Esophagus muscularis mucosa (tissue), 4 donors: ENCODE measurements at places on chromosomes 1 and 21. TPM values are rescaled to one million over a fixed set of nuclear protein-coding genes. Genes with fewer than 3 reads are reported as not detected.

The LDLRAD1 gene
- total RNA-seq = not detected

The ZNF695 gene
- total RNA-seq = not detected

The UBE2U gene
- total RNA-seq = not detected

The ZNF436 gene
- total RNA-seq = 36.8 TPM

DNA sequence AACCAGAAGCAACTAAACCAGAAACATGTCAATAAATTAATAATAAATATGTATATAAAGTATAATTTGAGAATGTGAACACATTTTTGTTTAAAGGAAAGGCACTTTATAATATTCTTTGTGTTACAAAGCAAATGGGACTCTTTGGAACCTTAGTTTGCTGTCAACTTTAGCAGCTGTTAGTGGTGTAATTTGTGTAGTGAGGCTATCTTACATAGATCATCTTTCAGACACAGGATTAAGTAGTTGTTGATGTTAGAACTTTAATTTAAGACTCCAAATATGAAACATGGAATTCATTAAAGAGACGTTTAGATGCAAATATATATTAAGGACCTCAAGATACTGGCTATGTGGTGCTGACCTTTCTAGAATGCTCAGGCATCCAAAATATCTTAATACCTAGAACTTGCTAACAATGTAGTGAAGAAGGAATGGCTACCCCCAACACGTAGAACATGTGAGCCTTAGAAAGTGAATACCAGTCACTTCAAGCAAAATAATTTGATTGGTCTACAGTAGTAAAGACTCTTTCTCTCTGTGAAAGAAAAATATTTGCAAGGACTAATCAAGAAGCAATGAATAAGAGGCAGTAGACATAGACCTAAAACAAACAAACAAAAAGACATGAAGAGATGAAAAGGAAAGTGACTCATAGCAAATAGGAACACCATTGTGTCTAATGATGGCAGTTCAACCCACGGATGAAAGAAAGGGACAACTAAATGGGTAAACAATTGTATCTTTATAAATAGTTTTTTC lies 811.4 kb downstream of the USP25 start:
- no peak overlapping the region for H3K4me3 ChIP-seq
- no peak for DNase-seq
- no peaks in the 10 kb centered on the region for H3K4me1 ChIP-seq
- H3K27ac ChIP-seq = no peak overlapping the region

The ALX3 gene
- total RNA-seq = not detected

The FCRLB gene
- 1.3 TPM for total RNA-seq

DNA sequence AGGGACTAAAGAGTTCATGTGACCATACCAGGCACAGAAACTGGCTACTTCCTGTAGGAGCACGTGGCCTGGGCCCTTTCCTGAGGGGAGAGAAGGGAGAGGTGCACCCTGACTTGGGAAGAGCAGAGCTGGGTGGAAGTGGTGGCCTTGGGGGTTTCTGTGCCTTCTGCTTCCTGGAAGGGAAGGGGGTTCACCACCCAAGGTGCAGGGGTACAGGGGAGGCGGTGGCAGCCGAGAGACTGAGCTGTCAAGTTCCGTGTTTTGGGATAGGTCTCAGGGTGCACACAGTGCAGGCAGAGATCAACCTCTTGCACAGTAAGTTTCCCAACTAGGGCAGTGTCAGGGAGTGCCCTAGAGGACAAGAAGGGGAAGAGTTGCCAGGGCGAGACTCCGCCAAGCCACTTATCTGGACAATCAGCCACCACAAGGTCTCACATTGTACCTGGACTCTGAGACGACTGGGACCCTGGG lies 10.1 kb downstream of the HECTD3 start:
- no peaks in the 10 kb centered on the region for H3K27me3 ChIP-seq
- peak; percentile 92 for DNase-seq
- no peak overlapping the region for H3K4me3 ChIP-seq
- no peak overlapping the region for H3K27ac ChIP-seq

DNA sequence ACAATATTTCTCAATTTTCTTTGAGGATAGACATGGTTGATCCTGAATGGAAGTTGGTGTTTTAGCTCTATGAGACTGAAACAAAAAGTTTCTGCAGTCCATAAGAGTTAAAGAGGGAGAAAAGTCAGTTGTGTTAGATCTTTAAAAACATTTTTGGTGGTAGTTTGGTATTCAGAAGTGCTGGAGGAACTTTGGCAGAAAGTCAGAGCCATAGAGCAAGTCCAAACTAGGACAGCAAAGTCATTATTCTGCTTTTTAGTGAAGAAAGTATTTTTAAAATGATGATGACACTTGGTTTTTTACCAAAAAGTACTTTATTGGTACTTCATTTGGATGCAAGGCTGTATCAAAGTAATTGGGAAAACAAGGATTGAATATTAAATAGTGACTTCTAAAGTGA lies 41.8 kb downstream of the FNBP1L start:
- H3K27ac ChIP-seq = no peak overlapping the region
- no peak overlapping the region for H3K4me3 ChIP-seq
- no peaks in the 10 kb centered on the region for H3K4me1 ChIP-seq
- H3K36me3 ChIP-seq = no peaks in the 10 kb centered on the region
- no peaks in the 10 kb centered on the region for H3K27me3 ChIP-seq

GRCh38 chr1:187121661-187122060 lies 292.9 kb downstream of the PLA2G4A start:
- no peaks in the 10 kb centered on the region for H3K4me1 ChIP-seq
- no peaks in the 10 kb centered on the region for H3K36me3 ChIP-seq
- H3K4me3 ChIP-seq = no peak overlapping the region
- DNase-seq = no peak
- H3K27ac ChIP-seq = no peak overlapping the region
- H3K27me3 ChIP-seq = no peaks in the 10 kb centered on the region

The CELA3B gene
- total RNA-seq = not detected

GRCh38 chr1:35553851-35554250 lies 3.4 kb downstream of the KIAA0319L start:
- H3K4me1 ChIP-seq = peaks cover 47% of the 10 kb centered on the region
- no peak for DNase-seq
- H3K27ac ChIP-seq = peak overlapping the region; percentile 3
- H3K27me3 ChIP-seq = peaks cover 5% of the 10 kb centered on the region
- H3K36me3 ChIP-seq = peaks cover 42% of the 10 kb centered on the region

- no peaks in the 10 kb centered on the region for H3K36me3 ChIP-seq
- no peak for DNase-seq
- no peak overlapping the region for H3K4me3 ChIP-seq
- no peak overlapping the region for H3K27ac ChIP-seq
Observed at GRCh38 chr21:34722684-34723300, 54.0 kb downstream of the CLIC6 start.

GRCh38 chr1:90558754-90559378 lies 158.2 kb downstream of the BARHL2 start:
- H3K36me3 ChIP-seq = no peaks in the 10 kb centered on the region
- H3K4me1 ChIP-seq = no peaks in the 10 kb centered on the region
- H3K4me3 ChIP-seq = no peak overlapping the region

- H3K4me1 ChIP-seq = no peaks in the 10 kb centered on the region
- H3K27ac ChIP-seq = no peak overlapping the region
- DNase-seq = no peak
- H3K27me3 ChIP-seq = no peaks in the 10 kb centered on the region
- H3K4me3 ChIP-seq = no peak overlapping the region
Observed at GRCh38 chr21:40454057-40454456, 392.9 kb downstream of the DSCAM start.

The BCL2L15 gene
- 0.11 TPM for total RNA-seq

DNA sequence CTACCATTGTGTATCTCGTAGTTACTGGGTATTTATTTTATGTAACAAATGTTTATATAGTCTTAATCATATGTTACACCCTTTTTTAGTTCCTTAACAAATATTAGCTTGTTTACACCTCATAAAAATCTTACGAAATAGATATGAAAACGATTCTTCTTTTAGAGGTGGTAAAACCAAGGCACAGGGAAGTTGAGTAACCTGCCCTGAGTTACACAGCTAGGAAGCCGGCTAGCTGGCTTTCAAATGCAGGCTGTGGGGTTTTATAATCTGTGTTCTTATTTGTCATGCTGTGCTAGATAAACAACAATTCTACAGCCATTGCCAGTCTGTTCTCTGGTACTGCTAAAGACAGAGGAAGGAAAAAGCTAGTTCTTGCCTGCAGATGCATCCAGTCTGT lies 109.6 kb downstream of the NOS1AP start:
- H3K27ac ChIP-seq = no peak overlapping the region
- H3K27me3 ChIP-seq = no peaks in the 10 kb centered on the region
- H3K36me3 ChIP-seq = no peaks in the 10 kb centered on the region
- peaks cover 10% of the 10 kb centered on the region for H3K4me1 ChIP-seq

- peaks cover 72% of the 10 kb centered on the region for H3K36me3 ChIP-seq
- DNase-seq = peak; percentile 78
- no peak overlapping the region for H3K4me3 ChIP-seq
Observed at GRCh38 chr1:226985839-226986463, 45.9 kb downstream of the COQ8A start.

DNA sequence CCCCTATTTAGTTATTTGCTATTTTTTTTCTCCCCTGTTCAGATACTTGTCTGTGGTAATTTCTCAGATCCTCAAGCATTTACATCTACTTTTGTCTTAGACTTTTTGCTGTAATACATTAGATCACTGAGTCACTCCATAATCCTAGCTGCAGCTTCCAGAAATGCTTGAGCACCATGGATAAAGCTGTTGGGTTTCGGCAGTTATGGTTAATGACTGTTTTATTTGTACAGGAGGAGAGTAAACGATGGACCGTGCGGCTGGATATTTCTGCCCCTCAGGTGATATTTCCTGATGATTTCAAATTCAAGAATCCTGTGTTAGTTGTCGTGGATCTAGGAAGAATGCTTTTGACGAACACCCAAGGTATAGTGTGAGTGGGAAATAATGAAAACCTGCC lies 42.9 kb downstream of the VPS13D start:
- no peaks in the 10 kb centered on the region for H3K27me3 ChIP-seq
- no peaks in the 10 kb centered on the region for H3K4me1 ChIP-seq
- DNase-seq = no peak
- no peak overlapping the region for H3K27ac ChIP-seq
- no peak overlapping the region for H3K4me3 ChIP-seq

DNA sequence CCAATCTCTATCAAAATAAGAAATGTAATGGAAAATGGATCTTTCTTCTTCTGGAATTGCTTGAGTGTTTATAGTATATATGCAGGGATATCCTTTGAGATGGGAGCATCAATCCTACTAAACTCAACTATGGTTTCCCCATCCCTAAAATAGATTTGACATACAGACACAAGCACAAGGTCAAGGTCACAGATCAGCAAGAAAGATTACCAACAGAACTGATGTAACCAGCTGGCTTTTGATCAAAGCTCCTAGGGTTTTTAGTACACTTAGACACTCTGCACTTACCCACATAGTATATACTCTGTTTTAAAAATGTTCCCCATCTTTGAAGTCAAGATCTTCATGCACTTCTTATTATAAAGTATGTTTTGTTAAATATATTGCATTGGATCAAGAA lies 85.5 kb downstream of the NRIP1 start:
- DNase-seq = no peak
- H3K4me3 ChIP-seq = no peak overlapping the region

- peaks cover 17% of the 10 kb centered on the region for H3K4me1 ChIP-seq
- H3K27me3 ChIP-seq = no peaks in the 10 kb centered on the region
- H3K27ac ChIP-seq = no peak overlapping the region
- H3K36me3 ChIP-seq = no peaks in the 10 kb centered on the region
- DNase-seq = no peak
Observed at GRCh38 chr1:41733021-41733420, 185.7 kb downstream of the HIVEP3 start.

The FMO5 gene
- 1.9 TPM for total RNA-seq

DNA sequence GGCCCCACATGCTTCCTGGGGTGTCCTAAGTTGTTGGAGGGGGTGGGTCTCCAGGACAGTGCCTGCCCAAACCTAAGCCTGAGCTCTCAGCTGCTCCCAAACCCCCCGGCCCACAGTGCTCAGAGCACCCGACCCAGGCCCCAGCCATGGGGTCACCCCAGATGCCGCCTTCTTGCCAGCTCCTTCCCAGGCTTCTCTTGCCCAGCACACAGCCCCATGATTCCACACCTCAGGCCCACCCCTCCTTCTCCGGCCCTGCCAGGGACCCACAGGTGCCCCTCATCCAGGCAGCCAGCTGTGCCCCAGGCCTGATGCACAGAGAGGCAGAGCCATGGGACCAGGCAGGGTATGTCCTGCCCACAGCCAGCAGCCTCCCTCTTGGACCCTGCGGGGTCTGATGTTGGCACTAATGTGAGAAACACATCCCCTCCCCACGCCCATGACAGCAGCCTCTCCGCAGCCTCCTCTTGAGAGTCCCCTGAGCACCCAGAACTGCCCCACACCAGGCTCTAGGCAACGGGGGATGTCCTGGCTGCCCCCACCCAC lies 4.9 kb downstream of the WNT9A start:
- no peaks in the 10 kb centered on the region for H3K27me3 ChIP-seq
- peaks cover 90% of the 10 kb centered on the region for H3K4me1 ChIP-seq
- H3K27ac ChIP-seq = peak overlapping the region; percentile 88
- H3K36me3 ChIP-seq = no peaks in the 10 kb centered on the region
- peak overlapping the region; percentile 67 for H3K4me3 ChIP-seq

- no peak for DNase-seq
- no peaks in the 10 kb centered on the region for H3K36me3 ChIP-seq
- no peak overlapping the region for H3K4me3 ChIP-seq
- H3K27ac ChIP-seq = no peak overlapping the region
- no peaks in the 10 kb centered on the region for H3K4me1 ChIP-seq
- no peaks in the 10 kb centered on the region for H3K27me3 ChIP-seq
Observed at GRCh38 chr1:221411283-221411682, 330.6 kb downstream of the DUSP10 start.

DNA sequence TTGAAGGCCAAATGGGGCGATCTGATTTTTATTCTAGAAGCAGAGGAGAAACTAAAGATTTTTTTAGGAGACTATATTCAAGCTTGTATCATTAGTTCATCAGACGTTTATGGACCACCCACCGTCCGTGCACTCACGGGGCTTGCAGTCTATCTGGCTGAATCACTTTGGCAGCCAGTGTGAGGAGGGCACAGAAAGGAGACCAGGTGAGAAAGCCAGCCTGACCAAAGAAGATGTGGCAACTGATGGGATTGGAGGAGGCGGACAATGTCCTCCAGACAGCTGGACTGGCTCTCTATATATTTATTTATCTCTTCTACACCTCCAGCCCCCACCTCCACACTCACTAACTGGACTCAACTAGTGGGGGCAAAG lies 822 bp upstream of the ELOVL1 start:
- peaks cover 31% of the 10 kb centered on the region for H3K4me1 ChIP-seq
- no peaks in the 10 kb centered on the region for H3K27me3 ChIP-seq
- peaks cover 25% of the 10 kb centered on the region for H3K36me3 ChIP-seq
- H3K27ac ChIP-seq = peak overlapping the region; percentile 95
- H3K4me3 ChIP-seq = peak overlapping the region; percentile 98
- no peak for DNase-seq

- DNase-seq = no peak
- no peaks in the 10 kb centered on the region for H3K4me1 ChIP-seq
- H3K27ac ChIP-seq = no peak overlapping the region
- H3K4me3 ChIP-seq = no peak overlapping the region
- no peaks in the 10 kb centered on the region for H3K27me3 ChIP-seq
Observed at GRCh38 chr1:119816407-119816806, 5.1 kb upstream of the REG4 start.

GRCh38 chr1:61079898-61080336 lies 2.4 kb upstream of the NFIA start:
- peak overlapping the region; percentile 96 for H3K4me3 ChIP-seq
- no peaks in the 10 kb centered on the region for H3K27me3 ChIP-seq
- H3K36me3 ChIP-seq = no peaks in the 10 kb centered on the region
- peaks cover 37% of the 10 kb centered on the region for H3K4me1 ChIP-seq
- peak overlapping the region; percentile 98 for H3K27ac ChIP-seq
- peak; percentile 96 for DNase-seq

The BLACAT1 gene
- not detected for total RNA-seq

The GJA8 gene
- total RNA-seq = not detected

The BRDT gene
- total RNA-seq = not detected

GRCh38 chr21:45972716-45973474 lies 8.7 kb upstream of the COL6A1 start:
- peak overlapping the region; percentile 96 for H3K27ac ChIP-seq
- DNase-seq = no peak
- H3K4me1 ChIP-seq = peaks cover 60% of the 10 kb centered on the region
- H3K4me3 ChIP-seq = peak overlapping the region; percentile 62
- no peaks in the 10 kb centered on the region for H3K36me3 ChIP-seq
